ENCODE measurements at places on chromosomes 4 and X.

DNA sequence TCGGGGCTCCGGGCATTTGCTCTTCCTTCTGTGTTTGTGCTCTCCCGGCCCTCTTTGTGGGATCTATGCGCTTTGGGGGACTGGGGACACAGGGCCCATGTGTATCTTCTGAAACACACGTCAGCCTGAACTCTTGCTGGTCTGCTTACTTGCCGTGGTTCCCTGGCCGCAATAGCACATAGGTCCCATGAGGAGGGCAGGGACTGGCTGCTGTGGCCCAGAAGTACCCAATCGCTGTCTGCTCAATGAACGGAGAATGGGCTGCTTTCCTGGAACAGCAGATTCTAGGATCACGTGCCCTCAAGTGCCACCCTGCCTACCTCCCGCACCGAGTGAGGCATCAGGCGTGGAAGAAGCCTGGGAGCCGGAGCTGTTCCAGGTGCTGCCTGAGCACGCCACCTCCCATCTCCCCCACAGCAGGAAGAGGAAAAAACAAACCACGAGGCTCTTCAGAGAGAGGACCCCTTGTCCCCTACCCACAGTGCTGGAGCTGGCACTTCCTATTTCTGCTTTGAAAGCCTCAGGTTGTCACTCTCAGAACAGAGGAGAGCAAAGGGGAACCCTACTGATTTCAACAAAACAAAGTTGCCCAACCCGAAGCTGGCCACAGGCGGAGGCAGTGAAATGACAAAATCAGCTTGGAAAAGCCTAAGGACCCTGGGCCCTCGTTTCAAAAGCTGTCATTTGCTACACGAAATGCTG is 3.8 kb downstream of the G6PD start:
- no peak for DNase-seq

DNA sequence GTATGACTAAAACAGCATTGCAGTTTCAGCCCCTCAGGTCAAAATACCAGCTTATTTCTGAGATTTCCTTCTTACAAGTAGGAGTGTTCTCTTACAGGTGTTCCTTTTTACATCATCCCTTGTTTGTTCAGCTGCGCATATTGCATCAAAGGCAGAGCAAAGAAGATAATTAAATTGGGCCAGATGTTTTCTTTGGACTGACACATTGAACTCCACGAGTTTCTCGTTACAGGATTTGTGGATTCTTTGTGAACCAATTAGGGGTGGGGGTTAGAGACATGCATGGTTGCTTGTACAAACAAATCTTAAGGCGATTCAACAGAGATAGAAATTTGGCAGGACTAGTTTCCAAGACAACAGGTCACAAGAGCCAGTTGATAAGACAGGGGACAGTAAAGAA is 95.7 kb downstream of the SPANXN4 start:
- no peak for DNase-seq

GRCh38 chr4:183443655-183444213 is 702 bp upstream of the CDKN2AIP start:
- DNase-seq: no peak

GRCh38 chrX:32867781-32868523 is 343.4 kb downstream of the DMD start:
- DNase-seq: no peak

- DNase-seq: no peak
These were observed 1026.7 kb upstream of the TENM3 start for GRCh38 chr4:181216501-181216900.

- no peak for DNase-seq
These were observed 139.0 kb downstream of the ATP10D start for GRCh38 chr4:47624031-47624441.

DNA sequence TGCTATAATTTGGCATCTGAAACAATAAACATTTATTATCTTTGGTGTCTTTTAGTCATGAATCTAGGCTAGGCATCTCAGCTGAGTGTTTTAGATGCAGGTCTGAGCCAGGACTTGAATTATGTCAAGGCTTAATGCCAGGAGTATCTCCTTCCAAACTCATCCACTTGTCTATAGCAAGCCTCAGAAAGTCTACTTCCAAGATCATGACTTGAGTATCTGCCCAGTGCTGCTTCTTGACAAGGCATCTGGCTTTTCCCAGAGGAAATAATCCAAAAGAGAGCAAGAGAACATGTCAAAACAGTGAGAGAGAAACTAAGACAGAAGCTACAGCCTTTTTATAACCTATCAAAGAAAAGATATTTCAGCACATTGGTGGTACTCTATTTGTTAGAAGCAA is 1052.1 kb upstream of the PCDH10 start:
- DNase-seq: no peak

DNA sequence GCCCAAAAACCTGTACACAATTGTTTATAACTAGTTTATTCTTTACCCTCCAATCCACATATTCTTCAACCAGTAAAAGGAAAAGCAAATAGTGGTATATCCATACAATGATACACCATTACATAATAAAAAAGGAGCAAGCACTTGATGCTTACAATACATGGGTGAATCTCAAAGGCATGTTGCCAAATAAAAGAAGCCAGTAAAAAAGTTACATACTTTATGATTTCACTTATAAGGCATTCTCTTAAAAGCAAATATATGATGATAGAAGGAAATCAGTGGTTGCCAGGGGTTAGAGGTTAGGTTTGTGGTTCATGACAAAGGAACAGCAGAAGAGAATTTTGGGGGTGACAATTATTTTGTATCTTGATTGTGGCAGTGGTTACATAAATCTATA is 896.1 kb upstream of the LCORL start:
- no peak for DNase-seq

DNA sequence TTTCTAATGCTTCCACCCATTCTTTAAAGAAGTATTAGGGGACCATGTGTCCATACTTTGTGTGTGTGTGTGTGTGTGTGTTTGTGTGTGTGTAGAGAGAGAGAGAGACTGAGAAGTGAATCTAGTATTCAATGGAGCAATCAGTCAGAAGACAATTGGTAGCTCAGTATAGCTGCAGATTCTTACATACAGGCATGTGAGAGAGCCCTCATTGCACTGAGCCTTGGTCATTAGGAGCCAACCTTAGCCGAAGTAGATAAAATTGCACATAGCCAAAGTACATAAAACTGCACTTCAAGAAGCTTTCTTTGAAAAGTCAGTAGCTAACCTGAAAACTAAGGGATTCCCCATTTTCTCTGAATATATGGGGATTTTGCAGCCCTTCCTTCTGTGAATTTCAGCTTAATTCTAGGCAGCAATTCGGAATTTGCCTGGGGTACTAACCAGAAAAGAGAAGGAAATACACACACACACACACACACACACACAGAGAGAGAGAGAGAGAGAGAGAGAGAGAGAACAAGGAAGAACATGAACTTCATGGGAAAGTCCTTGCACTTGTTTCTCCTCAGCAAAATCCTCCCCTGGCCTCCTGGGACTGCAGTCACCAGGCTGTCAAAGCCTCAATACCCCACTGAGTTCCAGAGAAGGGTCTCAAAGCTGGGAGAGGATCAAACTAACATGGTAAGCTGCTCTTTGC is 1.7 kb upstream of the PRDM8 start:
- DNase-seq: no peak

- no peak for DNase-seq
These were observed 106.7 kb upstream of the MSX1 start for GRCh38 chr4:4752576-4753401.

- no peak for DNase-seq
These were observed 145.9 kb downstream of the IRS4 start for GRCh38 chrX:108590496-108590895.

GRCh38 chrX:30039768-30040167 is 175.6 kb upstream of the MAGEB2 start:
- no peak for DNase-seq

DNA sequence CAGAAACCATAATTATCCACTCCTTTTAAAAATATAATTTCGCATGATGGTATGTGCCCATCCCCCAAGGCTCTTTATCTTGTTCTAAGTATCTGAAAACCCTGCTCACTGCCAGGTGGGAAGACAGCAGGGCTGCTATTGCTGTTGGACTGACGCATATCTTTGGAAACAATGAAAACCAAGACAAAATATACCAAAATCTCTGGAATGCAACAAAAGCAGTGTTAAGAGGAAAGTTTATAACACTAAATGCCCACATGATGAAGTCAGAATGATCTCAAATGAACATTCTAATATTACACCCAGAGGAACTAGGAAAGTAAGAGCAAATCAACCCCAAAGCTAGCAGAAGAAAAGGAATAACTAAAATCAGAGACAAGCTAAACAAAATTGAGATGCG is 162.0 kb downstream of the FAM47B start:
- no peak for DNase-seq

DNA sequence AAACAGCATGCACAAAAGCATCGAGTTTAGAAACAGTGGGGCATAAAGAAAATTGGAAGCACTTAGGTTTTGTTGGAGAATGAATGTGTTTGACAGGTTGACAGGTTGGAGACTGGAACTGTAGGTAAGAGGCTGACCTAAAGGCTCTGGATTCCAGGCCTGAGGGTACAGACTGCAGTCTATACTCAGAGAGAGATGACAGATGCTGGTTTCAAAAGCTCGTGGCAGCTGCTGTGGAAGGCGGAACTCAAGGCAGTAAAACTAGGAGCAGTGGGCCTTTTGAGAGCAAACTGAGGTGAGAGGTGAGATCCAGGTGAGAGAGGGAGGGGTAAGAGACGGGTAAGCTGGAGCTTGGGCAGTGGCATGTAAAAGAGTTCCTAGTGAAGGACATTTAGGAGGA is 415.2 kb downstream of the TRIML1 start:
- DNase-seq: no peak

DNA sequence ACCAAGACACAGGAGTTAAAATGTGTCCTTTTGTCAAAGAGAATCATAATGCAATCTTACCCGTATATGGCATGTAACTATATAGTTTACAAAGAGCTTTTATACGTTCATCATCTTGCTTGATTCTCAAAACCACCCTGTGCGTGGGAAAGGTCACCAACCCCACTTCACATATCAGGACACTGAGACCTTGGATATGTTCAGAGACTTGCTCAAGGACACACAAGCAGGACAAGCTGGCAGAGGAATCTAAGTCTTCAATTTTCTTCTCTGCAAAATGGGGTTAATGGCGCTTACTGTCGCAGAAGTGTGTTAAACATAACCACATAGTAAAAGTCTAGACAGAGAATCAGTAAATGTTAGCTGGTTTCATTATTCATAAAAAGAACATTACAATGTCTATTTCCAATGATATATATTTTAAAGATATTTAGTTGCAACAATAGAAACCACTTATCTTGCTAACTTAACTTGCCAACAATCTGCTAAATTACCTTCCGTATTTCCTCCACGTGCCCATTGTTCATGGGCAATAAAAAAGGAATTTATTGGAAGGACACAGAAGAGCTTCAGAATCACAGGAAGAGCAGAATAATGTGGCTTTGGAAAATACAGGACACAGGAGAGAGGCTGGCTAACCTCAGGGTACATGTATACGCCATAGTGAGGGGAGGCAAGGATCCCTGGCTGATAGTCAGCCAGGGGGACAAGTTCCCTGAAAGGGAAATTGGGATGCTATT is 64.6 kb upstream of the TAPT1 start:
- DNase-seq: no peak

DNA sequence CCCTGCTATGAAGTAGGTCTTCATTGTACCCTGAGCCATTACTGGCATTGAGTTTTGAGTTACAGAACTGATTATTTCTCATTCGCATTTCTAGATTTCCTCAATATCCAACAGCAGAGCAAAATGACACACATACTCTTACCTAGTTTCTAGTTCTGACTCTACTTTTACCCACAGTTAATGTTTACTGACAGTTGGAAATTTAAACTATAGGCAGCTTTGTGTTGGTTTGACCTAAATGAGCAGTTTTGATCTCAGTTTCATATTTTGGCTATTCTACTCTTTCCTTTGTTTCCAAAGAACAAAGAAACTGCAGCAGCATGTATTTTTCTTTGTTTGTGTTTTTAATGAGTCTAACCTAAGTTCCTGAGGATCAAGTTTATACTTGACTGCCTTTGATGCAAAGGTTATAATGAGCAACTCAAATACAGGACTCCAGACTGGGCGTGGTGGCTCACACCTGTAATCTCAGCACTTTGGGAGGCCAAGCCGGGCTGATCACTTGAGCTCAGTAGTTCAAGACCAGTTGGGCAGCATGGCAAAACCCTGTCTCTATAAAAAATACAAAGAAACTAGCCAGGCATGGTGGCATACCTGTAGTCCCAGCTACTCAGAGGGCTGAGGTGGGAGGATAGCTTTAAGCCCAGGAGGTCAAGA is 30.4 kb downstream of the TXK start:
- no peak for DNase-seq
